Activated naive CD4-positive, alpha-beta T cell treated with anti-CD3 and anti-CD28 coated beads, Interleukin-2, amount 50 U/mL, for 72 hours (primary cell): ENCODE measurements at places on chromosomes 5 and 9. TPM values are rescaled to one million over a fixed set of nuclear protein-coding genes. Genes with fewer than 3 reads are reported as not detected.

Gene C5
- total RNA-seq = 1.4 TPM

Gene MSMP
- total RNA-seq = 0.46 TPM

Gene GPR107
- 23.1 TPM for total RNA-seq

Gene NUTM2F
- not detected for total RNA-seq

- peak; percentile 82 for DNase-seq
Measured at GRCh38 chr5:175696139-175696854, 38.4 kb downstream of the HRH2 start.
